Central memory CD4-positive, alpha-beta T cell (primary cell): ENCODE measurements at places on chromosomes 4 and X.

- DNase-seq, result no peak
Measured at GRCh38 chr4:140968371-140968770, 164.9 kb downstream of the RNF150 start.

DNA sequence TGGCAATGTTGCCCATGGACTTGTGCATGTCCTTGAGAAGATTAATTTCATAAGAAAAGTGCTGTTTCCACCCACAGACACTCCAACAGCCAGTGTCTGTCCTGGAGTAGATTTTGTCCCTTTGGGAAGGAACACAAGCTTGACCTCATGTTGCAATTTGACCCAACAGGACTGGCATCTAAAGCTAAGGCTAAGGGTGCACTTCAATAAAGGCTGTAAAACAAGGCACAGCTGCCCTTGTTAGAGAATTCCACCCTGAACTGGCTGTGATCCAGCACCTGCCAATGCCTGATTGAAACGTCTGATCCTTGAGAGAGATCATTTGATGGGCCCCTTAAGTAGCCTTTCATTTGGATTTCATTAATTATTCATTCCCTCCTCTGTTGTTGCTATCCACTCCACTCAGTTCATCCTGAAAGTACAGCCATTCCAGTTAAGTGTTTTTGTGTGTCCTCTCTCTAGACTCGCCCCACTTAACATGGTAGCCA, 56.2 kb downstream of the CD99L2 start:
- no peak for DNase-seq

GRCh38 chrX:42237956-42238355, 314.6 kb upstream of the CASK start:
- no peak for DNase-seq

DNA sequence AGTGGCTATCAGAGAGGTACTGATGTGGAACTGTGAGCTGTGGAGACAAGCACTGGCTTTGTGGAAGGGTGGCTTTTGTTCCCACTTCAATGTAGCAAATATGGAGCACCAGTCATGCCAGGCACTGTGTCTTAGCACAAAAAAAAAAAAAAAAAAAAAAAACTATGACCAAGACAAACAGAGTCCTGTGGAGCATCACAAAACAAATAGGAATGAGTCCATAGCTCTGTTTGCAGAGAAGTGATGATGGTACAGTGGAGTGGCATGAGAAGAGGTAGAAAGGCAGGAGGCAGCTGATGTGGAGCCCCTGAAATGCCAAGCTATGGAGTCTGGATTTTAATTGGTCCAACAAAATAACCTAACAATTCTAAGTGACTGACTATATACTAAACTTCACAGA, 116.9 kb downstream of the RAB28 start:
- no peak for DNase-seq

DNA sequence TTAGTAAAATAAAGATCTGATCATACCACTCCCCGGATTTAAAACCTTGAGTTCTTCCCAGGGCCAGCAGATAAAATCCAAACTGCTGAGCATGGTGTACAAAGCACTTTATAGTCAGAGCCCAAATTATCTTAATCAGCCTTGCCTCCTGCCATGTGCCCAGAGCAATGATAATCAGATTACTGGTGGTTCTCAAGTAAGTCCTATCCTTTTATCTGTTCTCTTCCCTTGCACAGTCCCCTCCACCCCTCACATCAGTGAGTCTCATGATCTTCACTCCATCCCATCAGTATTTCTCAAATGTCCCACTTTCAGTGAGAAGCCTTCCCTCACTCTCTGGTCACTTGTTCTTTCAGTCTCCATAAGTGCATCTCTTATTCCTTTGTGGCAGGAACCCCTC, 22.7 kb downstream of the INTS6L start:
- DNase-seq, result no peak

DNA sequence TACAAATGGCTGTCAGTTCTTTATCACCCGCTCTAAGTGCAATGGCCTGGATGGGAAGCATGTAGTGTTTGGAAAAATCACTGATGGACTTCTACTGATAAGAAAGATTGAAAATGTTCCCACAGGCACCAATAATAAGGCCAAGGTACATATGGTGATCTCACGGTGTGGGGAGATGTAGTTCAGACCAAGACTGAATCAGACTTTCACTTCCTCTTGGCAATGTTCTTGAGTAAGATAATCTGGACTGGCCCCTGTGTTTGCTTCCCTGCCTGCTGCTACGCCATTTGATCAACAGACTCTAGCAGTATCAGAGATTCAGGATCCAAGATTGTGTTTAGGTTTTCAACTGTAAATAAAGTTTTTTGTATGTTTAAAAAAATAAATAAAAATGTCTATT, 682.2 kb upstream of the AMOT start:
- no peak for DNase-seq

- no peak for DNase-seq
Measured at GRCh38 chr4:185869427-185869826, 57.4 kb upstream of the SORBS2 start.

DNA sequence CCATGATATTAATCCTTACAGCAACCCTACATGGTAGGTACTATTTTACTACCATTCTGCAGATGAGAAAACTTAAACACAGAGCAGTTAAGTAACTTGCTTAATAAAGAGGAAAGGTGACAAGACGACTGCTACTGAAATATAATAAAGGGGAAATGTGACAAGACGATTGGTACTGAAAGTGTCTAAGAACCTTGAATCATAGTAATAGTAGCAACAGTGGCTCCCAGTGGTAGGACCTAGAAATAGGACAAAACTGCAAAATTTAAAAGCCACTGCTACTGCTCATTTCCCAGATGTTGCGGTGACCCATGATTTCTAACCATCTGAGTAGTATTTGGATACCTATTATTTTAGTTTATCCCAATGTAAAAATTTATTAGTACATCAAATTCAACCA, 89.5 kb downstream of the TASL start:
- DNase-seq, result no peak

GRCh38 chr4:145736241-145736831, 56.4 kb downstream of the C4orf51 start:
- DNase-seq, result no peak

DNA sequence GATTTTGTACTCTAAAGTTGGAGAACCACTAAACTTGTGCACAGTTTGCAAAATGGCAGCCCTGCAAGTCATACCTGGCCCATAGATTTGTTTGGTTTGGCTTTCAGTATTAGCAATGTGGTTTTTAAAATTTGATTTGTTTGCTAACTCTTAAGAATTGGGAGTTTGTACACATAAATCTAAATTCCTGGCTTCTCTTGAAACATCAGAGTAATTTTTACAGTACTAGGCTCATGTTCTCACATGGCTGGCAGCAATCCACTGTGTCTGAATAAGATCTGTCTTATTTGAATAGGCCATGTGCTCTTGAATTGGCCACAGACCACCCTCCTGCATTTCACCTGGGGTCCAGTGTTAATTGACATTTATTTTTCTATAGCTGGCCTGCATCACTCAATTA, 21.3 kb downstream of the DIAPH2 start:
- DNase-seq, result no peak

DNA sequence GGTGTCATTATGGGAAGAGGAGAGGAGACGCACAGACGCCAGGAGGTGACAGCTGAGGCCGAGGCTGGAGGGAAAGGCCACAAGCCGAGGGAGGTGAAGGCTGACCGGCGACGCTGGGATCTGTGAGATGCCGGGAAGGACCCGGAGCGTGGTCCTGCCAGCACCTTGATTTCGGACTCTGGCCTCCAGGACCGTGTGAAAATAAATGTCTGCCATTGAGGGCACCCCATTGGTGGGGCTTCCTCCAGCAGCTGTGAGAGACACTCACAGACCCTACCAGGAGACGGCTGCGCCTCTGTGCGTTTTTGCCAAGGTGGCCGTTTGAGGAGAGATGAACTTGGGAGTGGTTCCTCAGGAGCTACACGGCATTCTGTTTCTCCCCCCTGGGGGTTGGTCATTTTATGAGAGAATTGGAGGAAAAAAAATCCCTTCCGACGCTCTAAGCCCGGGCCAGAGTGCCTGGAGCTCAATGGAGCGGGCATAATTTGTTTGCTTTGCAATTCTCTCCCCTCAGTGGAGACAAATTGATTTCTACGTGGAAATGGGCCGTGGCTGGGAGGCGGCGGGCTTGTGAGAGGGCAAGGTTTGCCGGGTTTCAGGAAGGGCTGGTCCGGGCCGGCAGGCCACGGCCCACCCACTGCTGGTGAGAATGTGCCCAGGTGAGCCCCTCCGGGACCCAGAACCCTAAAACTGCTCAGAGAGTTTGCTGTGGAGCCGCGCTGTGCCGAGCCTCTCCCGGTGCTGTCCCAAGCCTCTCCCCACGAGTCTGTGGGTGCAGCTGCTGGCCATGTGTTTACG, 53.9 kb downstream of the CPZ start:
- no peak for DNase-seq

GRCh38 chr4:167616476-167616875, 382.2 kb upstream of the SPOCK3 start:
- no peak for DNase-seq

- no peak for DNase-seq
Measured at GRCh38 chr4:78616046-78616498, 64.5 kb downstream of the ANXA3 start.

- no peak for DNase-seq
Measured at GRCh38 chr4:76448211-76448610, 13.2 kb downstream of the SHROOM3 start.

GRCh38 chr4:74314944-74315343, 6.7 kb downstream of the EPGN start:
- no peak for DNase-seq

DNA sequence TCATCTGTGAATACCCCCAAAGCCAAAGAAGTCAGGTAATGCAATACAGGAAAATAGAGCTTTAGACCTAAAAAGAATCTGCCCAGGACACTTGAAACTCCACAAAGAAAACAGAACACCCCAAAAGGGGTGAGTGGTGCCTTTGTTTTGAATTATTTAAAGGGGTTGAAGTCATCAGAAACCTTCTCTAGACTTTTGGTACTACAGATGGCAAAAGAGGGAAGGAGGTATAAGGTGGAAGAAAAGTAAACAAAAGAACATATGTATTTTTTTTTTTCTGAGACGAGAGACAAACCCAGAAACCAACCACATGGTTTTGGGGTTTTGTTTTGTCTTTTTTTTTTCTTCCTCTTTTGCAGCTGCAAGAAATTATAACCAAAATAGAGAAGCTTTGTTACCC, 1477.8 kb downstream of the C4orf33 start:
- no peak for DNase-seq

DNA sequence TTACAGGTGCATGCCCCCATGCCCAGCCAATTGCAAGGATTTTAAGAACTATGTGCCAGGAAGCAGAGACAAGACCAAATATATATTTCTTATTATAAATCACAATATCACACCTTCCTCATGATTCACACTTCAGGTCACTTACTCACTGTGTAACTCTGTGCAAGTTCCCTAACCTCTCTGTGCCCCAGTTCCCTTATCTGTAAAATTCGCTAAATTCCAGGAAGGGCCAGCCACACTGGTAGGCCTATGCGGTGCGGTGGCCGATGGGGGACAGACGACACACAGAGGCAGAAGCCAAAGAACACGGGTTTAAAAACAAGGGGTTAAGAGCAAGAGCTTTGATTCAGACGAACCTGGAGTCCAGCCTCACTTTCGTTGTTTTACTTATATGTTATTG, 2.8 kb downstream of the TRIM2 start:
- no peak for DNase-seq

- no peak for DNase-seq
Measured at GRCh38 chr4:115233600-115233999, 120.2 kb upstream of the NDST4 start.

DNA sequence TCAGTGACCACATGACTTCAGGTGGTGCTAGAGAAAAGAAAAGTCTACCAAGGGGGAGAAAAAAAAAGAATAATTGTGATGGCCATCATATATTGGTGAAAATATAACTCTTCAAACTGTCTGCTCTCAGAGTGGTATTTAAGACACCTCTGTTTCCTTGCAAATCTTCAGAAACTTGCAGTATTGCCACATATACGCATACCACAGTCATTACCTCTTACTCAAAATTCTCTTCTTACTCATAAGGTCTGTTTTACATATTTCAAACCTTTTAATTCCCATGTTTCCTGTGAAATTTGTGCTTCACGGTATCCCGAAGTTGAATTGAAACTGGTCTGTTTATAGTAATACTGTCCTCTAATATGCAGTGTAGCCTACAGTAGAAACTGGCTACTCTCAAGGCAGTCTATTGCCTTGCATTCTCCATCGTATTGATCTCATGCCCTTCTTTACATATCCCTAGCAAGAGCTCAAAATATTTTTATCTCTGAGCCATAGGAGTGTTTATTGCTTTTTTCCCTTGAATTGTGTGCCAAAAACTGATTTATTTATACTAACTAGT, 34.7 kb upstream of the LHFPL1 start:
- DNase-seq, result no peak

GRCh38 chr4:138967313-138967712, 48.3 kb upstream of the NOCT start:
- no peak for DNase-seq

- DNase-seq, result no peak
Measured at GRCh38 chr4:122826553-122827257, at the start of gene FGF2. Gene FGF2, plus strand, starts transcription at chr4:122826831. Its CDS starts 344 bp downstream, at chr4:122827175.

- no peak for DNase-seq
Measured at GRCh38 chrX:73478961-73479360, 32.1 kb downstream of the CDX4 start.

- DNase-seq, result no peak
Measured at GRCh38 chrX:132837126-132837525, 121.3 kb downstream of the HS6ST2 start.

DNA sequence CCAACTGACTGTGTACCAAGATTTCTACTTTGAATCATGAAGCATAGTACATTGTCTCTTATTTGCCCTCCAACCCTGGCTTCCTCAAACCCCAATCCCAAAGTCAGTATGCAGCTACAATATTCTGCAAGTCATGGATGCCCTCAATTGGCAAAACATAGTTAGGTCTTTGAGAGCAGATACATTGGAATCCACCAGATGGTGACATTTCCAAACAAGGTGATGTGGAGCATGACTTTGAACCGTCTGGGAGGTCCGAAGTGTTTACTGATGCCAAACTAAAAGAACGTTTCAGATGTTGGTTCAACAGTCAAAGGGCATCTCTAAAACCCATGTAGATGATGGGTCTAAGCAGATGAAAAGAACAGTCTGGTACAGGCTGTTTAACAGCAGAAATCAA, 43.7 kb upstream of the FRMD7 start:
- no peak for DNase-seq

DNA sequence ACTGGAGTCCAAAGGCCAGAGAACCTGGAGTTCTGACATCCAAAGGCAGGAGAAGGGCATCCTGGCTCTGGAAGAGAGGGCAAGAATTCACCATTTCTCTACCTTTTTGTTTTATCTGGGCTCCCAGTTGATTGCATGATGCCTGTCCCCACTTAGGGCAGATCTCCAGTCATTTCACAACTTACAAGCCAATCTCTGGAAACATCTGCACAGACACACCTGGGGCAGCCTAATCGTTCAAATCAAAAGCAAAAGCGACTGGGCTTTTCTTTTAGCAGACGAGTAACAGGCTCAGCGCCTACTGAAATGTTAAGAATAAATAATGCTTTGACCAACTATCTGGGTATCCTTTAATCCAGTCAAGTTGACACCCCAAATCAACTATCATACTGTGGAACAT, 136.0 kb upstream of the NPY2R start:
- no peak for DNase-seq
